ENCODE measurements at places on chromosomes 3 and 15. TPM values are rescaled to one million over a fixed set of nuclear protein-coding genes. Genes with fewer than 3 reads are reported as not detected.

DNA sequence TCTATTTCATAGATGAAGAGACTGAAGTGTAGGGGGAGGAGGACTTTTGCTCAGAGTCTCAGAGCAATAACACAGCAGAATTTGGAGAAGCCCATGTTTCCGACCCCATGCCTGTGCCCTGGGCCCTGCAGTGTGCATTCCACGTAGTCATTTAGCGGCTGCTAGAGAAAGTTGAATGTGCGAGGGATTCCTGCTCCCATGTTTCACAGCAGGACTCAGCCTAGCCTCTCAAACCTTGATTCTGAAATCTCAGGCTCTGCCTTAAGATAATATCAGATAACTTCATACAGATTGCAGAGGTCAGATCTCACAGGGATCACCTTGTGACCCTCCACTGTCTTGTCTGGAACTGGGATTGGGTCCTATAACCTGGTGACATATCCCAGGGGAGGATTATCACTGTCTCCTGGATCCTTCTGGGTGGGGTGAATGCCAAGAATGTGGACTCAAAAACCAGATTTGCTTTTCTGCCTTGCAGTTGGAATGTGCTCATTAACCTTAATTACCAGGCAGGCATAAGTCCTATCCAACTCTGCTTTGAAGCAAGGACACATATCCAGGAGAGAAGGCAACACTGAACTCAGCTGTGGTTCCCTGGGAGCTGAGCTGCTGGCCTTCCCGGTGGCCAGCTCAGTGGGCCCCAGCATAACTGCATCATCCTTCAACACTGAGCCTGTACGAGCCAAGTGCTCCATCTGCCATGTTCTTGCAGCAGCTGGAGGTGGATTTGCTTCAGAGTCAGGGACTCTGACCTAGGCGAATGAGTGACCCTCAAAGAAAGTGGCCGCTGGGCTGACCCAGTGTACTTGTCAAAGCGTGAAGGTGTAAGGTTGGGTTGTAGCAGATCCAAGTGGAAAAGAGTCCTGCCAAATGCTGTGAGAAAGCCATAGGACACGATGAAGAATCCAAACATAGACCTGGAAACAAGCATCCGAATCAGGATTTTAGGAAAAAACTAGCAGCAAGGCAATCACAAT is 43.0 kb downstream of the CTXND1 start:
- no peak for DNase-seq

DNA sequence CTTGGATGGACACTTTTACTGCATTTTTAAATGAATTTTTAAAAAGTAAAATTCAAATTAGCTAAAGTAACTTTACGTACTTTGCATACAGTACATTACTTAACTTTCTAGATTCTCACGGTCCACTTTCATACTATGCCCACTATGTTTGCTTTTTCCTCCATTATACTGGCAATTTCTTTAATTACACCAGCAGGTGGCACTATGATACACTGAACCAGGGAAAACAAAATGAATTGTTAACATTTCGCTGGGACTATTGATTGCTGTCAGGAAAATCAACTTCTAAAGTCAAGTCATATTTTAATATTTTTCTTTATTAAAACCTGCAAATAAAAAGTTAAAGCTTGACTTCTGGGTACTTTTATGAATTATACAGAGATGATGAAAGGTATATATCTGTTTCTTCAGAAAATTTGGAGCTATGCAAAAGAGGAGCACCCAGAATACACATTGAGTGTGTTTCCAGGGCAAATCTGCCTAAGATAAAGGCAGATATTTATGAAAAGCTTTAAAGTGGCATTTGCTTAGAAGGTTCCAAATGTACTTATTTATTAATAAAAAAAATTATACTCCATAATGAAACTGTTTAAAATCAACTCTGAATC is 21.8 kb upstream of the POU1F1 start:
- peak; percentile 27 for DNase-seq

GRCh38 chr3:38260474-38260873 is 5.1 kb upstream of the SLC22A13 start:
- no peak for DNase-seq

GRCh38 chr3:155956508-155957411 is 86.3 kb downstream of the GMPS start:
- no peak for DNase-seq

DNA sequence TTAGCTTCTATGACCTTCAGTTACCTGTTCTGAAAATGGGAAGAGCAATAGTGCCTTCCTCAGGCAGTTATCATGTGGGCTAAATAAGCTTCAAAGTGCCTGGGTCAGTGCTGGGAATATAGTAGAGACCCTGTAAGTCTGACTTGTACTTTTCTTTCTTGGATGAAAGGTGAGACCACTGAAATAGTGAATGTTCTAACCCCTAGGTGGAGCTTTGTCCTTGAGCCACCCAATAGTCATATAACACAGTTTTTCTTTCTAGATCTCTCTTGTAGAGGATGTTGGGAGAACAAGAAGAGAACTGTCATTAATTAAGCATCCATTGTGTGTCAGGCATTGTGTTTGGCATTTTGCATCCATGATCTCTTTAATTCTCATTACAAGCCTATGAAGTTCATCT is 13.0 kb upstream of the BFSP2 start:
- no peak for DNase-seq

GRCh38 chr3:126352476-126353454 is 4.4 kb downstream of the KLF15 start:
- DNase-seq = no peak

- no peak for DNase-seq
Measured at GRCh38 chr15:59373215-59373614, 544 bp upstream of the MYO1E start.

DNA sequence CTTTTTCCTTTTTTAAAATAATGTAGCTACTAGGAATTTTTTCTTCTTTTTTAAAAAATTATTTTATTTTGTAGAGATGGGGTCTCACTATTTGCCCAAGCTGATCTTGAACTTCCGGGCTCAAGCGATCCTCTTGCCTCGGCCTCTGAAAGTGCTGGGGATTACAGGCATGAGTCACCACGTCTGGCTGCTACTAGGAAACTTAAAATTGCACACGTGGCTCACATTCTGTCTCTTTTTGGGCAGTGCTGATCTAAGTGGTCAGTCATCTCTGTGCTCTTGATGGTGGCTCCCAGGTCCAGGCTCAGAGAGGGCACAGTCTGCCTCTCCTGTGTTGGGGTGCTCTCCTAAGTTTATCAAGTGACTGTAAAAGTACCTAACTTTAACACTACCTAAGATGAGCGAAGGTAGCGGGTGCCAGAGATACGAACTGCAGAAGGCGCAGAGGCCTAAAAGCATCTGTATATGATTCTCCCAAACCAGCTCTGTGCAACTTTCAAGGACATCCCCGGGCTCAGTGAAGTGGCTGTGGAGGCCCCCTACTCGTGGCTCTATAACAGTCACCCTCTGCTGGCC is 52.9 kb upstream of the SEC13 start:
- DNase-seq = no peak

DNA sequence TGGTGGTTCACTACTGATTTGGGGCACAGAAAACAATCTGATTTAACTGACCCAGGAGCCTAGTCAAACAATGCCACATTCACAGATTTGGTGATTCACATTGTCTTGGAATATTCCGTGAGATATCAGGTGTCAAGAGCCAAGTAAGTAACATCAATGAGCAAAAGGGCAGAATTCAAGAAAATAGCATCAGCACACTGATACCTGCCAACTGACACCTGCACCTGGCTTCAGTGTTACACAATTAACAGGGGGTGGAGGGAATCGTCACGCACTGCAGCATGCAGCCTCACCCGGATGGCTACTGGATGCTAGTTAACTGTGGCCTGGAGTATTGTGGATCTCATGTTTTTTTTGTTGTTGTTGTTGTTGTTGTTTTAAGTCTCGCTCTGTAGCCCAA is 17.6 kb downstream of the CCNL1 start:
- DNase-seq = no peak

DNA sequence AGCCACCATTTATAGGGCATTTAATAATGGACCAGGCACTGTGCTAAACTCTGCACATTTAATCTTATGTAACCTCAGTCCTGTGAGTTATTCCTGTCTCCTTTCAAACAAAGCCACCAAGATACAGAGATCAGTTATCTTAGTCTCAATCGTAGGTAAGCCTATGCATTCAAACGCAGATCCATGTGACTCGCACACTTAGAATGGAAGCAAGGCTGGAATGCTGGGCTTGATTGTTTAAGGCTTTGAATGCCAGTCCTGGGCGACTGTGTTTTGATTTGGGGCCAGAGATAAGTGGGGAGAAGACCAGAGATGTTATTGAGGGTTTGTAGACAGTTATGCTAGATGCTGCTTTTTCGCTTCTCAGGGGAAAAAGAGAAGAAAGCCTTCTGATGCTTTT is 22.2 kb downstream of the MED12L start:
- DNase-seq = no peak

DNA sequence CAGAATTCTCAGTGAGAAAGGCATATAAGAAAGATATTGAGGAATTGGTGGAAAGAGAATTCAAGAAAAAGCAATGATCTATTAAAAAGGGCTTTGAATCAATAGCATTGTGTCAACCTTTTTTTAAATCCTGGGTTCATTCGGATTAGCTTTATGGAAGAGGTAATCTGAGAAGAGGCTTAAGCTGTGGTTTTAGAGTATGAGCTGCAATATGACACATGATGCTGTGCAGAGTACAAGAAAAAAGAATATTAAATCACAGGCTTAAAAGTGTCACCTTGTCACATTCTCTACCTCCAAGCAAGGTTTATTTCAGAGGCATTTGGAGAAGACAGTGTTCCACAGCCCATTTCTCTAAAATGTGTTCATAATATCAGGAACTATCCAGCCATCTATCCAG is 128.9 kb downstream of the RTP4 start:
- DNase-seq = no peak

DNA sequence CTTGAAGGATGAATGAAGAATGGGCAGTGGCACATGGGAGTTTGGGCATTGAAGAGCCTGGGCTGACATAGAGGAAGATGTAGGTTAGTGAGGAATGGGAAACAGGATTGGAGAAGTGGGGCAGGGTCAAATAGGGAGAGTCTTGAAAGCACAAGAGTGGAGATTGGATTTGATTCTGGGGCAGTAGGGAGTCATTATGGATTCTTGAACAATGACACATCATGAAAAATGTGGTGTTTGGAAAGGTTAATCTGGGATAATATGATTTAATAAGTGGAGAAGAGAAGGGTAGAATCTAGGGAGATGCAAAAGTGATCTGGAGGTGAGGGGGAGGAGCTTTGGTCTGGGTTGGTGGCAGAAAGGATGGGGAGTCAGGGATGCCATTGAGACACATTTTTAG is 45.4 kb upstream of the ROPN1 start:
- DNase-seq = no peak

DNA sequence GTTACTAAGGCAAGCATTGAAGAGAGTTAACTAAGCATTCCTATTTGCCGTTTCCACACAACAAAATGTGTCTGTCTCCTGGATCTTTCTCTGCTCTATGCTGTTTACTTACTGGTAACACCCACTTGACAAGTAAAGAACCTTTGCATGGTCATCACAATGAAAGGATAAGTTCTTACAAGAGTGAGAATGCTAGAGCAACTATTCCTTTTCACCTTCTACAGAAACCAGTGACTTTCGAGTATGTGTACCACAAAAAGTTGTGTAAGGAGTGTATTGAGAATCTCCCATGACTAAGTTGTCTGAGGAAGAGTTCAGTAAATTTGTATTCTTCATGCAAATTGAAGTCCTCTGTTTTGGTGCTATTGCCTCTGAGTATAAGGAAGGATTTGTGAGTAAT is 10.8 kb downstream of the TIPARP start:
- no peak for DNase-seq

DNA sequence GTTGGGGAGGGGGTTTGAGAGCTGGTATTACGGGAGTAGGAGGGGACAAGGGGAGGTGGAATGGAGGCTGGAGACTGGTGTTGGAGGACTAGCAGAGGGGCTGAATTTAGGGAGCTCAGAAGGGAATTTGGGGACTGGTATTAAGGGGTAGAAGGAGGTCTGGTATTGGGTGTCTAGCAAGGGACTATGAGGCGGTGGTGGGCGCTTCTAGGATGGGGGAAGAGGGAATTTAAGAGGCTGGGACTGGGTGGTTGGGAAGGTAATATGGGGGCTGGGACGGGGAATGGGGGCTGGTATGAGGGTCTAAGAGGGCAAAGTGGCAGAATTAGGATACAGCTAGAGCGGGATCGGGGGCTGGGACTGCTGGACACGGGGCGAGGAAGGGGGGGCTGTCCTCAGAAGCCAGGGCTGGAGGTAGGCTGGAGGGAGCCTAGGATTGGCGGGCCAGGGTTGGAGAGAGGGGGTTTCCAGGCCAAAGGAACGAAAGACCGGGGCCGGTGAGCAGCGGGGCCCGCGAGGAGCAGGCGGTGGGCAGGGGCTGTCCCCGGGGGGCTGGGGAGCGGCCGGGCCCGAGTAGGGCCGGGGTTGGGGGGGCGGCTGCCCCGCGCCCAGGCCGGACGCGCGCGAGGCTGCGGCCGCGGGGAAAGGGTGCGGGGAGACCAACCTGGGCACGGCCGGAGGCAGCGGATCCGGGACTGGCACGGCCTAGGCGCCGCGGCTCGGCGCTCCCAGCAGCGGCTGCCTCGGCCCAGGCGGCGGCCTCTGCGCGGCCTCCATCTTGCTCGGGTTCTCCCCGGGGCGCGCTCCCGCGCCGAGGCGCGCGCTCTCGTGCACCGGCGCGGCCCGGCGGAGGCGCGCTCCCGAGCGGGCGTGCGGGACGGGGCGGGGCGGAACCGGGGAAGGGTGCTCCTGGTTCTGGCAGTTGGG is at the start of gene LHFPL4:
LHFPL4 (minus strand) TSS at position 802 of the 927 bp plus-strand sequence. CDS start 1,143 bp downstream, outside the sequence.
- no peak for DNase-seq

DNA sequence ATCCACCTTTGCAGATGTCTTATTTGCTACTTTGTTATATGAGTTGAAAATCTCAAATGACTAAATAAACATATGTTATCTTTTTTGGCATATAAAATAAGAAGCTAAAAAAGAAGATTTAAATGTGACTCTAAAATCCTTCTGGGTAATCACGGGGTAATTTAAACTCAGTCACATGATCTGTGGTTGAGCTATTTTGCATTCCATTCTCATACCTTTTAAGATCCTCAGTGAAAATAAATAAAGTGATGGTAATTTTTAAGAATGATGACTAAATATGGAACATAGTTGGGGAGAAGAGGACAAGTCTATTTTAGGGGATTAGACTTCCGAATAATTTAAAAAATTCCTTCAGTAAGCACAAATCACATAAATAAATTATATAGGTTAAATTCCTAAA is 1076.8 kb downstream of the TUSC7 start:
- no peak for DNase-seq

DNA sequence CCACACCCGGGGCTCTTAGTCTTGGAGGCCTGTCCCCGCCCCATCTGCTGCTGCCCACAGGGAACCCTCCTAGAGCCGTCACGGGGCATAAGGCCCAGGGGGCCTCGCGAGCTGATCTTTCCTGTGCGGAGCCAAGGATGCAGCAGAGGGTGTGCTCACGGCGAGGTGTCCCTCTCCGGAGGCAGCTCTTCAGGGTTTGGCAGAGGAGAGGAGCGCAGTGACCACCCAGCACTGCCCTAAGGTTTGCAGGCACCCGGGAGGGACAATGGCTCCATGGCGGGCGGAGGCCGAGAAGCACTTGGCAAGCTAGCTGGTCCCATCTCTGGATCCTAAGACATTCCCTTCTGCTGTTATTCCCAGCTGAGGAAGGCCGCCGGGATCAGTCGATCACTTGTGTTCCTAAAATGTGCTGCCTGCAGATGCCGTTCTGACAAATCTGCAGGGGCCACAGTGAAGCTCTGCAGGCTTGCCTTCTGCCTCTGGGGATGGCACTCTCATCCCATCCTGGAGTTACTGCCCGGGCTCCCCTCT is 47.4 kb upstream of the PCSK6 start:
- DNase-seq = no peak

The CIDEC gene
- polyA plus RNA-seq = not detected

The GREM1 gene
- 0.71 TPM for polyA plus RNA-seq

The SLC12A1 gene
- not detected for polyA plus RNA-seq

The BCL6 gene
- polyA plus RNA-seq = 19.6 TPM

The SEC22C gene
- polyA plus RNA-seq = 18.4 TPM

The TGM4 gene
- not detected for polyA plus RNA-seq

The PLCL2 gene
- polyA plus RNA-seq = 8.3 TPM

The ZNF385D gene
- polyA plus RNA-seq = 26.5 TPM
